Stimulated activated CD4-positive, alpha-beta T cell treated with anti-CD3 and anti-CD28 coated beads, TNF-alpha, amount 100 ng/mL, for 4 hours (primary cell): ENCODE measurements at places on chromosomes 5 and 9.

DNA sequence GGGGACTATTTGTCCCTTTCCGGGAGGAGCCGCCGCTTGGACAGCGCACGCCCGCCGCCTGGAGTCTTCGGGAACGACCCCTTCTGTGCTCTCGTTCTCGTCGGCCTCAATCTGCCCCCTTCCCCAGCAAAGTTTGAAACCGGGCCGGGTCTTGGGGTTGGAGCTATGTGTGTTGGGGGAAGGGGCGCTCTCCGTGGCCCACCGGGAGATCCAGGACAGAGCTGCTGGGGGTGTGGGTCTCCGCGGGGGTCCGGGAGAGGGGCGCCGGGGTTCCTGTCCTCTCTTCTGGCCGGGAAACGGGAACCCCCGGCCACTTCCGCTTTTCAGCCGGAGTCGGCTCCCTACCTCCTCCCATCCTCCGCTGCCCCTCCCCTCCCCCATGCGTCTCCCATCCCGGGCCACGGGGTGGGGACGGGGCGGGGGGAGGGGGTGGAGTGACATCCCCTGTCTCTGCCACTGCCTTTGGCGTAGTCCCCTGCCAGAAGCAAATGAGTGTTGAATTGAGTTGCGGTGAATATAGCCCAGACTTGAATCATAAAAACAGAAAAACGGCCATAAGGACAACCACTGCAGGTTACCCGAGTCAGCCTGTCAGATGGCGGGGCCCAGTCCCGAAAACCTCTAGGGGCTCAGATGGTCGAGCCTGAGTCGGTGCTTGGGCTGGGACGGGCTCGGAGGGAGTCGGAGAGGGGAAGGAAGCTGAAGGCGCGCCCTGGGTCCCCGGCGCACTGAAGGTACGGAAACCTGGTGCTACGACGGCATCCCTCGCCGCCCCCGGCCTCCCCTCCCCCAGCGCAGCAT, 1.1 kb downstream of the CPLX2 start:
- no peak for DNase-seq

DNA sequence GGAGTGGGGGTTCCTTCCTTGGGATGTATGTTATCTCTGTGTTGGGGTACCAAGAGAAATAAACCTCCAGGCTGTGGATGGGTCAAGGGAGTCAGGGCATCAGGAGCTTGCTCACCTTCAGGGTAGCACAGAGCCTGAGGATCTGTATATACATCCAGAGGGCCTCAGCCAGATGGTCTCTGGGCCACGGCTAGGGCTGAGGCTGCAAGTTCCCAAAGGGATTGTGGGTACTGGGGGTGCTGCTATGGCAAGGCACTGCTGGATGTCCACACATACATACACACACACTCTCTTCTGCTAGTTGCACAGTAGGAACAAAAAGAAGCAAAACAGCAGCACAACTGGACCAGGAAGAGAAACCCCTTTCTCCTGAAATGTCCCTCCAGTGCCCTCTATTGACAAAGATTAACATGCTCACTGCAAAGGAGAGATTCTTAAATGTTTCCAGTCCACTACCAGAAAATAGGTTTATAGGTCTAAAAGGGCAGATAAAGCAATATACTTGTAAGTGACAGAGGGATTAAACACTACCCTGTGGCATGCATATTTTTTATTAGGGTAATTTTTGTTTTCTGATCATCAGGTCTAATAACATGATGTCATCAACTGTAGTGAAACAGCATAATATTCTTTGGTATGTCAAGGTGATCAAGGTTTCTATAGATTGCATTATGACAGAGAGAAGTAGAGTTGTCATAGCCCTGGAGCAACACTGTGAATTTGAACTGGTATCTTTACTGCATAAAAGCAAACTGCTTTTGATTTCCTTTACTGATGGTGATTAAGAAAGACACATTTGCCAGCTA, 56.3 kb upstream of the KCNN2 start:
- no peak for DNase-seq

DNA sequence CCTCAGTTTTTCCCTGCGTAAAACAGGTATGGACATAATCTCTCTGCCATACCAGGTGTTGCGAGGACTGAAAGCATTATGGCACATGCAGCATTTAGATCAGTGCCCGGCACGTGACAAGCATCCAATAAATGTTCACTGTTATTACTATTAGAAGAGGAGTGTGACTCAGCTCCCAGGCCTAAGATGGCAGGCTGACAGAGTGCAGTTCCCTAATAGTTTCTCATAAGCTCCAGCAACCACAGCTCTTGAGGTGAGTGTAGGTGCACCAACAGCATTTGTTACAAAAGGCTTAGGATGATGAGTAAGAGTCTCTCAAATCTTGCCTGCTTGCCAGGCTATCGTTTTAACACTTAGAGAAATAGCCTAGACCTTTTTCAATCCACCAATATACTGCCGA, 28.9 kb upstream of the GLIS3 start:
- no peak for DNase-seq

GRCh38 chr5:80608731-80609130, 38.7 kb upstream of the ANKRD34B start:
- no peak for DNase-seq

GRCh38 chr5:85681871-85682270, 935.9 kb upstream of the COX7C start:
- no peak for DNase-seq

- no peak for DNase-seq
These were observed 11.9 kb downstream of the NKD2 start for GRCh38 chr5:1020452-1020961.

GRCh38 chr5:119396030-119396664, 40.3 kb downstream of the TNFAIP8 start:
- no peak for DNase-seq
